ENCODE measurements at places on chromosomes 4 and X.

DNA sequence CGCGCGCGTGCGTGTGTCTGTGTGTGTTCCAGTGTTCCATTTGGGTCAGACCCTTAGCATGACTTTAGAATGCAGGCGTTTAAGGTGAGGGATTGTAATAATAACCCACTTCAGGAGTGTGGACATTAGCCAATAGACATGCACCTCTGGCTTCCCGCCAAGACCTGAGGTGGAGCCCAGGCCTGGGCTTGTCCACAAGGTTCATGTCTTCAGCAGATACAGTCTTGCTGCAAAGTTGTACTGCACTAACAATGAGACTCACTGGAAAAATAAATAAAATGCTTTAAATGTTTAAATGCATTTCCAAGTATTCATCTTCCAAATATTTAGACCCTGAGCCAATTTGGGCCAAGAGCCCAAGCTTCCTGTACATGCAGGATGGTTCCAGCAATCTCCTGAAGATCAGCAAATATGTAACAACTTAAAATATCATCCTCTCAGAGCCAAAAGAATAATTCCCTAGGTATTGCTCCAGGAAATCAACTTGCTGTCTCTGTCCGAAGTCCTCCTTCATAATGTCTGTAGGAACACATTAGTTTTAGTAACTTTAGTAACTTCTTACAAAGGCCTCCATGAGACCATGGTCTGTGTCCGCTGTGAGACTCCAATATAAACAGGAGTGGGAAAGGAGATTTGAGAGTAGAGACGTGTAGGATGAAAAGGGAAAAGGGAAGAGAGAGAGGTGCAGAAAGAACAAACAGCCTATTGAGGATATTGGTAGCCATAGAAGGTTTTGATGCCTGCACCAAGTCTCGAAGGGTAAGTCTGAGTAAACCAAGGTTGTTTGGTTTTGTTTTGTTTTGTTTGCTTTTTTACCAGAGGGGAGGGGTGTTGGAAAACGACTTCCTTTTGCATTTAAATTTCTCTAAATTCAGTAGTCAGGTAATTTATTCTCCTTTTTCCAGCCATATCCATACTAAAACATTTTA lies 98.5 kb upstream of the KLF3 start:
- DNase-seq = no peak

- no peak for DNase-seq
Observed at GRCh38 chr4:116829187-116829586, 256.2 kb downstream of the TRAM1L1 start.

GRCh38 chr4:152132776-152133175 lies 372.0 kb upstream of the GATB start:
- no peak for DNase-seq

GRCh38 chrX:46627711-46628419 lies 54.3 kb downstream of the CHST7 start:
- DNase-seq = no peak

- DNase-seq = no peak
Observed at GRCh38 chr4:67342291-67342690, 203.0 kb downstream of the CENPC start.

- DNase-seq = no peak
Observed at GRCh38 chr4:120915336-120915735, 7.2 kb downstream of the PRDM5 start.

- no peak for DNase-seq
Observed at GRCh38 chrX:9379697-9380551, 84.9 kb upstream of the TBL1X start.

DNA sequence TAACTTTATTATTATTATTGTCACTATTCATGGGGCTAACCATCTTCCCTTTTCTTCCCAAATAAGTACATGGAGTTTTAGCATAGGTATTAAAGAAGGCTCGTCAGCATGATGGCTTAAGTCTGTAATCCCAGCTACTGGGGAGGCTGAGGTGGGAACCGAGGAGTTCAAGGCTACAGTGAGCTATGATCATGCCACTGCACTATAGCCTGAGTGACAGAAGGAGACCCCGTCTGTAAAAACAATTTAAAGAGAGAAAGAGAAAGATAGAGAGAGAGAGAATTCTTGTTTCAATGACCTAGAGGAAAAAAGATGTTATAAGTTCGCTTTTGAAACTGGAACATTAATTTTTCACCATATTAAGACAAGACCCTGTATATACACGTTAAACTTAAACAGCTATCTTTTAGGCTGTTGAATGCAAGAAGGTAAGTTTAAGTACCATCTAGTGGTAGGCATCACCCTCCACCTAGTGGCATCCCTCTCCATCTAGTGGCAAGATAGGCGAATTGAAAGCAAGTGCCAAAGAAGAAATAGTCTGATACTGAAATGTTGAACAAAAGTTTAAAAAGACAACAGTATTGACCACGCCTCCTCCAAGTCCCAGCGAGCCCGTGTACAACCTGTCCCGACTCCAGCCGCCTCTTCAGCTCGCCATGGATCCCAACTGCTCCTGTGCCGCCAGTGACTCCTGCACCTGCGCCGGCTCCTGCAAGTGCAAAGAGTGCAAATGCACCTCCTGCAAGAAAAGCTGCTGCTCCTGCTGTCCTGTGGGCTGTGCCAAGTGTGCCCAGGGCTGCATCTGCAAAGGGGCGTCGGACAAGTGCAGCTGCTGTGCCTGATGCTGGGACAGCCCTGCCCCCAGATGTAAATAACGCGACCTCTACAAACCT lies 26.0 kb upstream of the YTHDC1 start:
- DNase-seq = peak; percentile 40

DNA sequence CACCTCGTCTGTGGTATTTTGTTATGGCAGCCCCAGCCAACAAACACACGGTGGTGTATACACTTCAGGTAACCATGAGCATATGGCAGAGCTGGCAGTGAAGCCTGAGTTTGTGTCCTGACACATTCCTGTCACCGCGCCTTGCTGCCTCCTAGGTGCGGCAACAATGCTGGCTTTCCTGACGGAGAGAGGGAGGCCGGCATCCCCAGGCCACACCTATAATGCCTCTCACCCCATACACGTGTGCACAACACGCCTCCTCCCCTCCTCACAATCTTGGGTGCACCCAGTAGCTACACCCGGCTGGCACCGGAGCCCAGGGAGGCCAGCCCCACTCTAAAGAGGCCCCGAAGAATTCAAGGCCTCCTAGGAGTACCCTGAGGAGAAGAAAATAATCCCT lies 158.5 kb downstream of the NSUN7 start:
- no peak for DNase-seq

DNA sequence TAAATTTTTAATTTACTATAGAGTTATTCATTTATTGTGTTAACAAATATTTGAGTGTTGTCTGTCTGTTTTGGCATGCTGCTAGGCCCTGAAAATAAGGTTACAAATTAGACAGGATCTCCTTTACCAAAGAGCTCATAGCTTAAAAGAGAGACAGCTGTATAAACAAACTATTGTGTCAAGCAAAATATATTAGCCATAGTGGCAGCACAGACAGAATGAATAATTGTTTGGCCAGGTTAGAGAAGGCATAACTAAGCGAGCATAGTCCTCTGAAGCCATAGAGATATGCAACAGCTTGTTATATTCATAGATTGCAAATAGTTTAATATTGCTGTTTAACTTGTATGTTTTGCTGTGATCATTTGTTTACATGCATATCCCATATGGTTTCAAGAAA lies 66.7 kb upstream of the NDUFC1 start:
- no peak for DNase-seq

DNA sequence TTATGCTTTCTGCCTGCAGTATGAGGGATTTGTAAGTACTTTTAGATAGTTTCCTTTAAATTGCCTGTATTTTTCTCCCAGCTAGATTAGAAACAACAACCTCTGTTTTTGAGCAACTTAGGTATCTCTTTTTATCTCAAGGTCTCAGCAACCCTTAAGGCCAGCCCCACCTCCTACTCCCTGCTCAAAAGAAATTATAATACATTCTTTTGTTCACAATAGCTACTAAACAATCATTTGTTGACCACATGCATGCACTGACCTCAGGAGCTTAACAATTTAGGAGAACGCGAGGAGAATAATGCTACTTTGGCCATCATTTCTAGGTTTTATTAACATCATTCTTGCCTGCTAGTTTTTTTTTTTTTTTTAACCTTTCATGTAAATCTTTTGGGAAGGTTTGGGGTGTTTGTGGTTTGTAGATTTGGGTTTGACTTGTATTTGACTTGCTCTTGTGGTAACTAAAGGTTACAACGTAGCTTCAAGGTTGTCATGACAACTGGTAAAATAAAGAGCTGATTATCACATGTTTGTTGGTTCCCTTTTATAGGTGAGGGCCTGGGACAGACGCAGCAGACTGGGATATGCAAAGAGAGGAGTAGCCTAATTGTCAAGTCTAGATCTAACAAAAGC lies 145.4 kb upstream of the PLAC1 start:
- DNase-seq = no peak

DNA sequence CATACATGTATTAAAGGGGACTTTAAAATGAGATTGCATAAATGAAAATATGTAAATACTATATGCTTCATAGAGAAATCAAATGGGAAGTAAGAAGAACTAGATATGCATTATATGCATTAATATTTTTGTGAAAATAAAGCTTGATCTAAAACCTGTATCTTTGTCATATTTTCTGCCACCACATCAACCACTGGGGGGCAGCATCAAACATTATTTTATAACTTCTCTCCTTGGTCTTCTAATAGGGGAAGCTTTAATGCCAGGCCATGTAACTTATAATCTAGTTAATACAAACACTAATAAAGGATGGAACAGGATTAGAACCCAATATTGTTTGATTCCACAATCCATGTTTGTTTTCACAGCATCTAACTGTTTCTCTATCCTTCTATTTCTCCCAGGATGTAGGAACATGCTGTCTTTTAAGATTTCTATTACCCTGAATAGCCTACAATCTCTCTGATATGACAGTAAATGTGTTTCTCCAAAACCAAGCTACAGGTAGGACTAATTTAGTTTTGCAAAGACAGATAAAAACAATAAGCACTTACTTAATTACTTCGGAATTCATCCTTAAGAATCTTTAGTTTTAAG lies 10.0 kb downstream of the QRFPR start:
- DNase-seq = peak; percentile 47

DNA sequence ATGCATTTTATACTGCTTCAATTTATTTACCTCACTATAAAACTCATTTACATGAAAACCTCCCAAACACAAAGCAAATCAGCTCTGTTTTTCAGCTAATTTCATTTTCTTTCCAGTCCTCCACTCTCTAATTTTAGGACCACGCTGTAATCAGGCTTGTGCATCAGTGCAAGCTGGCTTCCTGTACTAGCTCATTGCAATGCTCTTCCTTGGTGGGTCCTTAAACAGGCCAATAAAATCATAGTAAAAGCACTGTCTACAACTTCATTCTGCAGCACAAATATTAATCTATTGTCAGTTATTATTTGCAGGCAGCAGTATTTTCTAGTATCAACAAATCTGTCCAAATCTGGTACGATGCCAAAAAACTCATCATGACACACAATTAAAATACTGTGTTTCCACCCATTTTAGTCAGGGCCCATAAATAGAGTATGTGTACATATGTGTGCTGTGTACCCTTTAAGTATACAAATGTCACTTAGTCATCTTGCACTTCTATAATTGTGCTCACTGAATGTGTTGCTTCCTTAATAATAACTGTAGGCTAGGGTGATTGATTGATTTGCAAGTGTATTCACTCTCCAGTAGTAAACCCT lies 178.2 kb upstream of the HCCS start:
- no peak for DNase-seq

DNA sequence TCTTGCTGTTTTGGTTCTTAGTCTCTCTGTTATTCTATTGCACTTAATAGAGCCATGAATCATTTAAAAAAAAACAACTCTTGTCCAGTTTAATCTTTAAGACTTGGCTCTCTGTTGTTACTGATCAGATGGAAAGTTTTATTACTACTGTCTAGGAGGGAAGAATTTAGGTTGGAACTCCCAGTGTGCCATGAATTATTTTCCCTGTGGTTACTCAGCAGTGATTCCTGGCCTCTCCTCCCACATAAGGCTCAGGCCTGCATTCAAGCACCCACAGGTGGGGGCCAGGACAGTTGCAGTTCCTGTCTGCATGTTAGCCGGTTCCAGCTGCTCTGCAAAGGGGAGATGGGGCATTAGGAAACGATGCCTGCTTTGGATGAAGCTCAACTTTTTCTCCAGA lies 29.8 kb upstream of the ESX1 start:
- DNase-seq = no peak

DNA sequence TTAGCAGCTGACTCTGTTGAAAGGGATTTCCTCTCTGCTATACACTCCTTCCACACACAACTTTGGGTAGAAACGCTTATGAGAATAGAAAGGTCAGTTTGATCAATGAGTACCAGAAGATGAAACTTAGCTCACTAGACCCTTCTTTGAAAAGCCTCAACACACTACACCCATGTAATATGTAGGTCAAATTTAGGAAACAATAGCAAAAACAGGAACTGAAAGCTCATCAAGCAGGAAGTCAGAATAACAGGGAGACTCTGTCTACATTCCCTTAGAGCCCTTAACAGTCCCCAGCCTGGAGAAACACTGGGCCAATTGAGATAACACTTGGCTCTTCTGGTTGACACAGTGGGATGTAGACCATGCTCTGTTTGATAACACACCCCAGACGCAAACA lies 30.7 kb downstream of the SRPX2 start:
- no peak for DNase-seq

GRCh38 chrX:41919870-41920269 lies 3.5 kb downstream of the CASK start:
- DNase-seq = no peak

DNA sequence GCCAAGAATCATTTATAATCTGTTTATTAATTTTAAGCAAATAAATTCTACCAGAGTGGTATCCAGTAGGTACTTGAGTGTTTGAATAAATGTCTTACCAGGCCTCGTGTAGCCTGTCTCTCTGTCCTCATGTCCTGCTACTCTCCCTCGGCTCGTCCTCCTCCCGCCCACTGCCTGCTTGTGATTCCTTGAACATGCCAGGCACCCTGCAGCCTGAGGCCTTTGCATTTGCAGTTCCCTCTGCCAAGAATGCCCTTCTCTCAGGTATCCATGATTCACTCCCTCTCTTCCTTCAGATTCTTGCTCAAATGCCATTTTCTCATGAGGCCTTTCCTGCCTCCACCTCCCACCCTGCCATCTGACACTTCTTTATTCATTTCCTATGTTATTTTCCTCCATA lies 209.7 kb upstream of the PRPS2 start:
- DNase-seq = no peak

- no peak for DNase-seq
Observed at GRCh38 chr4:159178979-159179969, 76.4 kb downstream of the RAPGEF2 start.

DNA sequence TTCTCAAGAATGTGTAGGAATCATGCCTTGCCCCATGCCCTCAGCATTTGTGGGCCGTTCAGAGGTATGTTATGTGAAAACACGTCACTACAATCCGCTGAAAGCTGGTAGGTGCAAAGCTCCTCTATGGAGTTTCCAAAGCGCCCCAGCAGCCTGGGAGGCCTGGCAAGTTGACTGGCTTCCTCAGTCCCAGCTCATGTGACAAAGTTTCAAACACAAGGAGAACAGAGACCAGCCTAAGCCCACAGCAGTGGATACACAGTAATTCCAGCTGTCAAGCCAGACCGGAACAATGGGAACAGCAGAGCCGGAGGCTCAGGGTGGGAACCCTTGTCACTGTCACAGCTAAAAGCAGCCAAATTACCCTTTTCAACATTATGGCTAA lies 33.5 kb downstream of the NAT8L start:
- no peak for DNase-seq
